SK-N-SH treated with all-trans-retinoic acid at 6 μM for 48 hours (cell line): ENCODE measurements at places on chromosomes 3 and 15.

DNA sequence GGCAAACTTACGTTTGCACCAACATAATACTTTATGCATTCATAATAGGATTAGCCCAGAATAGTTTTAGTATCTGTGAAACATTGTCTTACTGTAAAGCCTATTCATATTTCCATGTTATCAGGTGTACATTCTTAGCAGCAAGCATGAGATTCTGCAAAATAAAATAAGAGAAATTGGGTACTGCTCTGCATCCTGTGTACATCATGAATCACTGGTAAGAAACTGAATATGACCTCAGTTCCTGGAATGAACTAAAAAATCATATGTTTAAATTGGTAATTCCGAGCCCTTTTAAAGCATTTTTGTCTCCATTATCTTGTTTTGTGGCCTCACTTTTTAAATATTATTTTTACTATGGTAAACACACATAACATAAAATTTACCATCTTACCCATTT is 605.1 kb downstream of the ROBO1 start:
- no peak for ATAC-seq

DNA sequence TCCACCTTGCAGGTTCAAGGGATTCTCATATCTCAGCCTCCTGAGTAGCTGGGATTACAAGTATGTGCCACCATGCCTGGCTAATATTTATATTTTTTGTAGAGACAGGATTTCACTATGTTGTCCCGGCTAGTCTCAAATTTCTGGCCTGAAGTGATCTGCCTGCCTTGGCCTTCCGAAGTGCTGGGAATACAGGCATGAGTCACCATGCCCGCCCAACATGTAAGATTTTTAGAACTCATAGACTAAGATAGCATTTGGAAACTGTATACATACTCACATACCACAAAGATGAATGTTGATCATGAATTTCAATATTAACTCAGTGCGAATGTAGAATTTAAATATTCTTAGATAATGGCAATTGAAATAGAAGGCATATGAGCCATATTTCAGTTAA is 718.9 kb downstream of the NLGN1 start:
- no peak for ATAC-seq

DNA sequence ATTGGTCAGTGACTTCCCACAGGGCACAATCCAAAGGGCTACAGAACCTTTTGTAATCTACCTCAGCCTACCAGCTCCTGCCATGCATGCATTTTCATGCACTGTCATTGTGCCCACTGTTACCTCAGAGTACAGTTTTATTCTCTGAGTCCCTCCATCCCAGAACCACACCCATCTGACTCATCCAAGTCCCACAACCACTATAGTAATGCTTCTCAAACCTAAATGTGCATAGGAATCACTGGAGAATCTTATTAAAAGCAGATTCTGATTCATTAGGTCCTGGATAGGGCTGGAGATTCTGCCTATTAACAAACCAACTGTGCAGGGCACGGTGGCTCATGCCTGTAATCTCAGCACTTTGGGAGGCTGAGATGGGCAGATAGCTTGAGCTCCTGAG is 3.7 kb upstream of the B3GALNT1 start:
- no peak for ATAC-seq

- ATAC-seq, result peak; percentile 26
Observed at GRCh38 chr3:184368586-184369183, 7.2 kb downstream of the POLR2H start.

- peak; percentile 57 for ATAC-seq
Observed at GRCh38 chr15:38899300-38899699, 334.7 kb upstream of the RASGRP1 start.

DNA sequence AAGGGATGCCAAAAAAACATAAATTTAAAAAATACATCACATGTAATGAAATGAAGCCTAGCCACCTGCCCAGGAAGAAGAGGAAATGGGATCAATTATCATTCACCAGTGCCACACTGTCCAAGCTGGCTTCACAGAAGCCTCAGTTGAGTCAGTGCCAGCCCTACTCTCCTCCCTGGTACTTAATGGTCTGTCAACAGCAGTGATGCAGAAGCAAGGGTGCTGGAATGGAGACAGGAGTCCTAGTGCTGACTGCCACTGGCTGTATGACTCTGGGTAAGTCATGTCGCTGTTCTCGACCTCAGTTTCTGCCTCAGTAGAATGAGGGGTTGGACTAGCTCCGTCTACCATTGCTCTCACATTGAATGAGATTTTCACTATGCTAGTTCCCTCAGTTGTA is 78.5 kb upstream of the LARS2 start:
- ATAC-seq, result no peak

DNA sequence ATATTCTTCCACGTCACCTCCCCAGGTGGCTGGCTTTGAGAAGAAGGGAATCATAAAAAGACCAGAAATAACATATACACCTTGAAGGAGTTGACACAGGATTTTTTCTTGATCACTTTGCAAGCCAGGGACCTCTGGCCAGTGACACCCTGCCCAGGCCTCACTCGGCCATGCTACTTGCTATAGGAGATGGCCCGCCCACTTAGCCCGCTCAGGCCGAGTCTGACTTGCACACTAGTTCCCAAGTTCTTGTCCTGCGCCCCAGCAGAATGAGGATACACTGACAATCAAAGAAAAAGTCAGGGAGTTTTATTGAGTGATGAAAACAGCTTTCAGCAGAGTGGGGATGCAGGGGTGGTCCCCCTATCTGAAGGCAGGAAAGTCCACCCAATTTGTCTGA is 1046.1 kb upstream of the CFAP20DC start:
- no peak for ATAC-seq

DNA sequence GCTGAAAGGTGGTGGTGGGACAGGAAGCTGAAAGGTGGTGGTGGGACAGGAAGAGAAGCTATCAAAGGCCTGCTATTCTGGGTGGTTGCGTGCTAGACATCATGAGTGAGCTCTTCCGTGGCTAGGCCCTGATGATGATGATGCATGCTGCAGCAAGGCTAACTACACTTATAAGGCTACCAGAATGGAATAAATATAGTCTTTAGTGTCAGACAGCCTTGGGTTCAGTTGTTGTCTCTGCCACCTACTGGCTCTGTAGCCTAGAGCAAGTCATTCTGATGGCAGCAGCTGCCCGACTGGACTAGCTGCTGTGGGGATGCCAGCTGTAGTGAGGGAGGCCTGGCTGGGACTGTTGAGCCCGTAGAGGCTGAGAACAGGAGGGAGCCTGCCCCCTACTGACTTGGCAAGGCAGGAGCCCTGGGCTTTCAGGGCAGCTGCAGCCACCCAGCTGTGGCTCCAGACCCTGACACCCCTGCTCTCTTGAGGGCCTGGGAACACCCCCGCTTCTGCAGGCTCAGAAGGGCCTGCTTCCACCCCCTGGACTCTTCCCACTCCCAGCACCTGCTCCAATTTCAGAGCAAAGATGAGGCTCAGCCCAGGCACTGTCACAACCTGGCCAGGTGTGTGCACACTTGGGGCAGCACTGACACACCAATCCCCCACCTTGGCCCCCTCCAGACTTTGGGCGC is 21.4 kb upstream of the ZBED2 start:
- ATAC-seq, result peak; percentile 61

- ATAC-seq, result no peak
Observed at GRCh38 chr15:63895787-63896218, 62.1 kb upstream of the HERC1 start.

DNA sequence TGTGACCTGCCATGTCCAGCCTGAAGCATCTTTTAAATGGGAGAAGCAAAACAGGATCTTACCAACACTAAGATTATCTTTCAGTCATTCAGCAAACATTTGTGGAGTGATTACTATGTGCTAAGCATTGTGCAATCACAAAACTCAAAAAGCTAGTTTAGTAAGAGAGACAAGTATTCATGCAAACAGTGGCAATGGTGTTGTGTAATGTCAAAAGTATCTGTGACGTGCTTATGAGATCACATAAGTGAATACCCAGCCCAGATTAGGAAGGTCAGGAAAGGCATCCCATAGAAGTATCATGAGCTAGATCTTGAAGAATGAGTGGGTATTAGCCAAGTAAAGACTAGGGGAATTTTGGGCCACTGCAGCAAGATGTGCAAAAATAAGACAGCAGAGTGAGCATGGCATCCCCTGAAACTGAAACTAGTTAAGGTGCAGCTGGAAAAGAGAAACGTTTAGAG is 32.1 kb downstream of the SEC62 start:
- no peak for ATAC-seq

GRCh38 chr3:173650596-173650995 is 253.1 kb downstream of the NLGN1 start:
- no peak for ATAC-seq

- ATAC-seq, result peak; percentile 46
Observed at GRCh38 chr15:33910741-33911140, 57.6 kb upstream of the CHRM5 start.

- peak; percentile 55 for ATAC-seq
Observed at GRCh38 chr3:64022451-64023186, 675 bp downstream of the PSMD6 start.

DNA sequence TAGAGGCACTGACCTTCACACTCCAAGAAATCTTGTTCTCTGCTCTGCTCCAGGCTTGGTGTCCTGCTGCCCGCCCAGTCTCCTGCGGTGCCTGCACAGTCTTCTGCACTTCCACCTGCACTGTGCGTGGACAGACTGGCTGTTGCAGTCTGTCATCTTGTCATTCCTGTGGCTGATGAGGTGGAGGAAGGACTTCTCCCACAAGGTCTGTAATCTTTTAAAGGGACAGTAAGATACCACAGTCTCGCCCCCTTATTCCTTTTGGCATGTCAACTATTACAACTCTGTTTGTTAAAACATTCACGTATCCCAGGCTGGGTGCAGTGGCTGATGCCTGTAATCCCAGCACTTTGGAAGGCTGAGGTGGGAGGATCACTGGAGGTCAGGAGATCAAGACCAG is 54.1 kb upstream of the IGF2BP2 start:
- ATAC-seq, result peak; percentile 40; the same call in 2 of the 3 replicates
